ENCODE measurements at places on chromosomes 1 and 21. TPM values are rescaled to one million over a fixed set of nuclear protein-coding genes. Genes with fewer than 3 reads are reported as not detected.

Gene AMY2B
- total RNA-seq: 1.6 TPM

Gene FAM151A
- total RNA-seq: not detected

Gene SYT2
- not detected for total RNA-seq

Gene RPTN
- total RNA-seq: not detected

Gene OSCP1
- 9.8 TPM for total RNA-seq

Gene VWA5B1
- not detected for total RNA-seq

Gene HAPLN2
- not detected for total RNA-seq

Gene LCE1C
- total RNA-seq: not detected

Gene HES3
- total RNA-seq: not detected

Gene GCSAML
- not detected for total RNA-seq

Gene TTC24
- total RNA-seq: not detected

Gene MYOG
- total RNA-seq: not detected

Gene KRTCAP2
- 207 TPM for total RNA-seq

Gene CD53
- not detected for total RNA-seq

Gene SPRR4
- not detected for total RNA-seq

Gene OR2M3
- not detected for total RNA-seq

Gene PDE4B
- total RNA-seq: 2.0 TPM

Gene CDKN2C
- total RNA-seq: 33.9 TPM

Gene SMPDL3B
- total RNA-seq: not detected

Gene RNF186
- total RNA-seq: not detected

Gene CCDC17
- total RNA-seq: under 0.01 TPM

Gene TACSTD2
- total RNA-seq: 0.45 TPM

Gene VSIG8
- not detected for total RNA-seq

Gene FGR
- under 0.01 TPM for total RNA-seq
